ENCODE measurements at places on chromosomes 3 and 15. TPM values are rescaled to one million over a fixed set of nuclear protein-coding genes. Genes with fewer than 3 reads are reported as not detected.

DNA sequence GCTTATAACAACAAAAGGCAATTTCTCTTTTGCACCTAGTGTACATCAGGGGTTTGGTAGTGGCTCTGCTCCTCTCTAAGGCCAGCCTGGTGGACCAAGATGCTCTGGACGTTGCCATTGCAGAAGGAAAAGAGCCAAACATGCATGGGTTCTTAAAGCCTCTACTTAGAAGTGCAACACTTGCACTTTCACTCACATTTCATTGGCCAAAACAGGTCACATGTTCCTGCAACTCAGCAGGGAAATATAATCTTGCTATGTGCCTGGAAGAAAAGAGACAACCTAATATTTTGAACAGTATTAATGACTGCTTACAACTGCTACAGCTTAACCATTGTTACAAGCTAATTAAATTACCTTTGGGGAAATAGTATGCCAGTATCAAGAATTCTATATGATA, 182.9 kb downstream of the IL5RA start:
- DNase-seq = no peak

DNA sequence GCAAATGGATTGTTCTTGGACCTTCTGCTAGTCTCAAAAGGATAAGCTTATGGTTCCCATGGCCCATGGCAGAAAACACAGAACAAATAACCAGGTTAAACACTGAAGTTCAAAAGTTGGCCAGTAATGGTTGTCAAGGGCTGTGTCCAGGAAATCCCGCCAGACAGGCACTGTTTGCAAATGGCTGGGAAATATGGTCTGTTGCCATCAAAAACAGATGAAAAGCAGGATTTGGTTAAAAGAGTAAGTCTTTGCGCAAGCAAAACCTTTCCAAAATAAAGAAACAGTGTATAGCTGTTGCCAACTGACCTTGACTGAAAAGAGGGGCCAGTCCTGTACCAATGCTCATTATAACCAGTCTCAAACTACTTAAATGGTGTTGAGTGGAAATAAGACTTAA, 58.6 kb downstream of the WWTR1 start:
- no peak for DNase-seq

DNA sequence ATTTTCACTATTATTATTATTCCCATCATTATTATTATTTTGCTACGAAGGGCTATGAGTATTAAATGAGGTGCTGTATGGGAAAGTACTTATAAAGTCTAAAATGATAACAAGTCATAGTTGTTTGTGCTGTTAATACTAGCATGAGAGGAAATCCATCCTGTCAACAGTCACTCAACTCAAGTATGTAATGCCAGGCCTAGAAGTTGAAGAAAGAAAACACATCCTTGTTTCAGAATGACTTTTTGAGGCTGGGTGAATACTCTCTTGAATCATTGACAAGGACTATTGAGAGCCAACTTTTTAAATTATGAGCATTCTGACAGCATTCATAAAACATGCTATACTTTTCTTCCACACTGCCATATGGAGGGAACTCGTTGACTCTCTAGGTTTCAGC, 60.9 kb upstream of the ATP13A5 start:
- DNase-seq = no peak

- peak; percentile 8 for DNase-seq
Measured at GRCh38 chr3:51773529-51774056, 5.4 kb downstream of the IQCF6 start.

DNA sequence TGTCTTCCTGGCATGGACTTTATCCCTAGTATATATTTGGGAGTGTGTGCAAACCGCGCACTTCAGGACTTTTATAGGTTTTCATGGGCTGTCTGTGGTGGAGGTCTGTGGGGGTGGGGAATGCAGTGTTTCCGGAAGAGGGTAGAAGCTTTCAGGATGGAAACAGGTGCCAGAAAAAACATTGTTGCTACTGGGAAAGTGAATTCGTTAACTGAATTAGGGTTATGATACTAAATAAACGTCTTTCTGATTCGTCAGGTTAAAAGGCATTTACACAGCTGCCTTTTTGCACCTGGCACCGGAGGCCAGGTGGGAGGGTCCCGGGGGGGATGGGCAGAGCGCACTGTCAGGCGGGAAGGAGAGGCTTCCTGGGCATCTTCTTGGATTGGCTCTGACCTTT, 62.1 kb downstream of the SLCO3A1 start:
- DNase-seq = no peak

GRCh38 chr3:28018925-28019718, 222.3 kb upstream of the CMC1 start:
- no peak for DNase-seq

GRCh38 chr3:194339356-194339755, 11.8 kb downstream of the CPN2 start:
- no peak for DNase-seq

GRCh38 chr3:178010306-178010705, 525.9 kb upstream of the KCNMB2 start:
- no peak for DNase-seq

DNA sequence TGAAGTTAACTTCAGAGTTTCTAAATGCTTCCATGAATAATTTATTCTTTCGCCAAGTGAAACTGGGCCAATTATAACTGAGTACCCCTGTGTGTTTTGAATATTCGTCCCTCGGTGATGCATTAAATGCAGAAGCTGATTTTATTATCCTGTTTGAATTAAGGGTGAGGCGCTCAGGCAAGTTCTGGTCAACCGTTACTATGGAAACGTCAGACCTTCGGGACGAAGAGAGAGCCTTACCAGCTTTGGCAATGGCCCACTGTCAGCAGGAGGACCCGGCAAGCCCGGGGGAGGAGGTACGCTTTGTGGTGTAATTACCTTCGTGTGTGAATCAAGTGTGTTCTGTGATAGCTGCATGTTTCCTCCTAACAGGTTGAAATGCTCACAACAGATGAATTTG, 239.8 kb downstream of the ITPR1 start:
- no peak for DNase-seq

DNA sequence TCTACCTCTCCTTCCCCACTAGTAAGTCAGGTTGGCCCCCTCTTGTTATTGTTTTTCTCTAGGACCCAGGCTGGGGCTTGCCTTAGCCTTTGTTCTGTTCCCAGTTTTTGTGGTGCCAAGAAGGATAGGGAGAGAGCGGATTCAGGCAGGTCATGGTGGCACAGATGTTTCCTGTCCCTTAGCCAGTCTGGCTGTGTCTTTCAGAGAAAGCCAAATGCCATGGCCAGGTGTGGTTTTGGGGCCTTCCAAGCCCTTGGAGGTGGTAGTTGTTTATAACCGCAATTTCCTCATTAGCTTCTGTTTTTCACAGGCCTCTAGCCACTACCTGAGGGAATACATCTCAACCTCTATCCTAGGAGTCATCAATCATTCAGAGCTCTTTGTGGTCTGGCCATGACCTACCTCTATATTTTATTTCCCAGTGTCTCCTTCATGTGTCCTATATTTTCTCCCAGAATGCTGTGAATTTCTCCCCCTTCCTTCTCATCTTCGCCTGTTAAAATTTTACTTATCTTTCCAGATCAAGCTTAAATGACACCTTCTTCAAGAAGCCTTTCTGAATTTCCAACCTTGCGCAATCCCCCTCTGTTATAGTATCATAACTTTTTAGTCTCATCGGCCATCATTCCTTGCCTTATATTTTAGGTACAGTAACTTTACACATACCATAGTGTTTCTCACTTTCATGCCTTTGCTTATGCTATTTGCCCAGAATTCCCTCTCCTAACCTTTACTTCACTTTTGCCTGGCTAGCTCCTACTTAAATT, 38.2 kb downstream of the TIMP4 start:
- no peak for DNase-seq

GRCh38 chr3:67647390-67647878, 7.0 kb downstream of the SUCLG2 start:
- peak; percentile 99 for DNase-seq

The BTLA gene
- 0.10 TPM for total RNA-seq

Measured in RPMI7951 (cell line).